ENCODE measurements at places on chromosomes 3 and 15.

DNA sequence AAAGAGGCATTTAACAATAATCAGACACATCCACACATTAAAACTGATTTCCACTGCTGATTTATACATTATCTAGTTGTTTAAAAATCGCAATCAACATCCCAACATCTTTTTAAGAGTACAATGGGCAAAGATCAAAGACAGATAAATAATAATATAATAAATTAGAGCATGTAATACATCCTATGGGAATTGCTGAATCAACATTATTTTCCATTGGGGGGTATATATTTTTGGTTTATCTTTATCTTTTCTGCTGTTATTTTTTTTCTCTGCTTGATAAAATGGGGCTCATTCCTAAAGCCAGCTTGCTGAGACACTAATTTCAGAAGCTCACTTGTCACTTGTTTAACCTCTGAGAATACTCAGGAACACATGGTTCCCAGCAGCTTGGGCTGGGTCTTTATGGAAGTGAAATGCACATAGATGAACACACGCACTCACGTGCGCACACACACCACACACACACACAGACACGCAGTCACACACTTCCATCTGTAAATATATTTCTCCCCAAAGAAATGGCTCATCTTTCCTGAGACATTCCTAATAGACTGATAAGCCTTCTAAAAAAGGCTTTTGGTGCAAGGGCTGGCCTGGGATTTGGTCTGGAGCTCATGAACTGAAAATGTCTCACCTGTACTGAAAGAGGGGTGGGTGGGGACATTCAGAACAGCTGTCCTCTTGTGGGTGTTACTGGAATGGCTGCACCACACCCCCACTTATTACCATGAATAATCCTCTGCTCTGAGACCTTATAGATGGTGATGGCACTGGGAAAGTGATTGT is 3.5 kb upstream of the PPIB start:
- DNase-seq = no peak

GRCh38 chr3:170338690-170339340 is 18.7 kb upstream of the SKIL start:
- no peak for DNase-seq

- DNase-seq = peak; percentile 49
These were observed 257.1 kb downstream of the UACA start for GRCh38 chr15:70505936-70506912.

GRCh38 chr3:46693892-46694226 is 380 bp upstream of the ALS2CL start:
- DNase-seq = peak; percentile 27

GRCh38 chr15:89393056-89393455 is 58.4 kb upstream of the POLG start:
- no peak for DNase-seq

DNA sequence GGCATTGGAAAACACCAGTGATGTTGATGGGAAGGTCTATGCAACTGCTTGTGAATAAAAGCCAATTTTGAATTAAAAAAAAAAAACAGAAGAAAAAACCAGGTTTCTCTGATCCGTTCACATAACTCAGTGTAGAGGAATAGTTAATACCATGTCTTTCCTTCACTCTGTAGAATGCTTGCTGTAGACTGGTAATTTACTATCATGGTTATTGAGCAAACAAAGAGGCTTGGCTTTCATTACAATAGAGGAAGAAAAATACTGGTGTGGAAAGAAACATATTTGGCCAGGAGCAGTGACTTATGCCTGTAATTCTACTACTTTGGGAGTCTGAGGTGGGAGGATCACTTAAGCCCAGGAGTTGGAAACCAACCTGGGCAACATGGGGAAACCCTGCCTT is 41.1 kb downstream of the GATM start:
- DNase-seq = no peak

DNA sequence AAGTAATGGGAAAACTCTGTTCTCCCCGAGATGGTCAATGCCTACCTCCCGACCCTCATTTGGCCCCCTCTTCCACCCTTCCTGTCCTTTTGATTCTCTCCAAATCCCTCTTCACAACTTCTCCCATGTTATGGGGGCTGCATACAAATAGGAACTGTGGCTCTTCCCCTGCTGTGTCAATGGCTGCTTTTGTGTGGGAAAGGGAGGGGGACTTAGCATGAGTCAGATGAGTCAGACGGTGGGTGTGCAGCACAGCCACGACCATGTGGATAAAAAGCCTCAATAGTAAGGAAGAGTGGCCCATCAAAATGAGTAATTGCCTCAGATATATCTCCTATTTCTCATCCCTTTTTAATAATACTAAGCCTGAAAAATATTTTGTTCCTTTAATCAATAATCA is 31.9 kb downstream of the SPATA16 start:
- DNase-seq = peak; percentile 18

DNA sequence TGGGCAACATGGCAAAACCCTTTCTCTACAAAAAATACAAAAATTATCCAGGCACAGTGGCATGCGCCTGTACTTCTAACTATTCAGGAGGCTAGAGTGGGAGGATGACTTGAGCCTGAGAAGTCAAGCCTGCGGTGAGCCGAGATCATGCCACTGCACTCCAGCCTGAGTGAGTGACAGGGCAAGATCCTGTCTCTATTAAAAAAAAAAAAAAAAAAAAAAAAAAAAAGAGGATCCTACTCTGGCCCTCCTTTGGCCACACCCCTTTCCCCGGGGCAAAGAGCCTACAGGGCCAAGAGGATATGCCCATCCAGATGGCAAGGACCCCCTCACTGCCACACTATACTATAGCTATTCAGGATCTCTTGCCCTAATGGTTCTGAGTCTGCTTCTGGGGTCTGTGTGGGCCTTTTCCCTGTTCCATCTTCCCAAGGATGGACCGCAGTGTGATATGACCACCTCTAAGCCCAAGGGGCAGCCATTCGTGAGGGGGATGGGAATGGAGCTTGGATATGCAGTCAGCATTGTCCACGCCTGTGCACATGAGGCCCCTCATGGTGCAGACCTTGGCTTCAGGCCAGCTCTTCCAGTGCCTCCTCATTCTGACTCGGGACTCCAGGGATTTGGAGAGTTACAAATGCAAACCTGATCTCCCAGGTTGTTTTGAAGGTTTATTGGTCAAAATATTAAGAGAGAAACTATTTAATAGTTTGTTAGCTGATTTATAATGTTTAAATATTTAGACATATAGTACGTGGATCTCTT is 7.3 kb downstream of the TYRO3 start:
- DNase-seq = no peak

- DNase-seq = no peak
These were observed 163.9 kb upstream of the WNT5A start for GRCh38 chr3:55651011-55651410.

- DNase-seq = no peak
These were observed 316.6 kb upstream of the UBE2E2 start for GRCh38 chr3:22886439-22887068.

DNA sequence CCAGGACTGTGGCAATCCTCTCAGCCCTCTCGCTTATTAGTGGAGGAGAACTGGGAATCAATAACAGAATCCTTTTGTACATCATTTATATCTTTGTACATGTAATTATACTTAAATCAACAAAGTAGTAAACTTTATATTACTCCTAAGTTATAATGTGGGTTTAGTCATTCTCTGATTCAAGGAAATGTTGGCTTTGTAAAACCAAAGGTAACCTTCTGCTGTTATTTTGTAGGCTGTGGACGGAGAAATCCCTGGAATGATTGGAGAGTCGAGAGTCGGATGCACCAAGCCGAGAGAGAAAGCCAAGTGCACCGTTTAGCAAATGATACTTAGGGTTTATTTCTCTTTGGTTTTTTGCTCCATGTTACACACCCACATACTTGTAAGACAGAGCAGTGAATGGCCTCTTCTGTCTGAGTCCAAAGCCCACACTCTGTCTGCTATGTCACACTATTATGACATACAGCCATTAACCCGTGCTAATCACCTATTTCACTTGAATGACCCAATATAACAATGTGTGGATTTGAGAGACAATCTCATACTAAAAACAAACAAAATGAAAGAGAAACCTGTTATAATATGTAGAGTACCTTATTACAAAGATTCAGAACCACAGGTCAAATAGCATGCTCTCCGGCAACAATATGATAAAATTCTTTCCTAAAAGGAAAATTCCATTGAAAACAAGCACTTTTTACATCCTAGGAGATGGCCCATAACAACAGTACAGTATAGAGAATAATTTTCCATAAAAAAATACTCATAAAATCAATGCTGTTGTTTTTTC is 72.2 kb downstream of the MECOM start:
- no peak for DNase-seq

DNA sequence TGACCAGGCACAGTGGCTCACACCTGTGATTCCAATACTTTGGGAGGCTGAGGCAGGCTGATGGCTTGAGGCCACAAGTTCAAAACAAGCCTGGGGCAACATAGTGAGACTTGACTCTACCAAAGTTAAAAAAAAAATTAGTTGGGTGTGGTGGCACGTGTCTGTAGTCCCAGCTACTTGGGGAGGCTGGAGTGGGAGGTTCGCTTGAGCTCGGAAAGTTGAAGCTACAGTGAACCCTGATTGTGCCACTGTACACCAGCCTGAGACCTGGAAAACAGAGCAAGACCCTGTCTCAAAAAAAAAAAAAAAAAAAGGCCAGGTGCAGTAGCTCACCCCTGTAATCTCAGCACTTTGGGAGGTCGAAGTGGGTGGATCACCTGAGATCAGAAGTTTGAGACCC is 3.1 kb downstream of the CDC25A start:
- peak; percentile 9 for DNase-seq

- no peak for DNase-seq
These were observed 65.8 kb downstream of the MB21D2 start for GRCh38 chr3:192851821-192852372.

GRCh38 chr3:192892981-192893700 is 24.5 kb downstream of the MB21D2 start:
- peak; percentile 49 for DNase-seq

DNA sequence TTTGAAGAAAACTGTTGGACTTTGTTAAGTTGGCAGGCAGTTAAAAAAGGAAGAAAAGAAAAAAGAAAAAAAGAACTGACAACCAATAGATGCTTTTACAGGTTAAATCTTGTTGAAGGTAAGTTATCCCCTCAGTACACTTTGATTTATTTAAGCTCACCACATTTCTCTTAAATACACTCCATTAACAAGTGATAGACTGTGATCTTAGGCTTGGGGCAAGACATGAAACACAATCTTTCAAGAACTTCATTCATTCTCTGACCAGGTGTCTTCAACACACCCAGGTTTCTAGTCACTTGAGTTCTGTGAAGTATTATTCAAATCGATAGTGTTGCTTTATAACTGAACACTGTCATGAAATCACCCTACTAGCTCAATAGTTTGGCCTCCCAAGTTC is 751.9 kb downstream of the ROBO1 start:
- DNase-seq = no peak

GRCh38 chr3:123728014-123728413 is 143.2 kb upstream of the HACD2 start:
- DNase-seq = no peak

GRCh38 chr15:92068121-92068520 is 214.6 kb downstream of the SLCO3A1 start:
- no peak for DNase-seq
